NCI-H524 treated with DMSO at 0.1 percent for 48 hours (cell line): ENCODE measurements at places on chromosomes 12 and 14.

DNA sequence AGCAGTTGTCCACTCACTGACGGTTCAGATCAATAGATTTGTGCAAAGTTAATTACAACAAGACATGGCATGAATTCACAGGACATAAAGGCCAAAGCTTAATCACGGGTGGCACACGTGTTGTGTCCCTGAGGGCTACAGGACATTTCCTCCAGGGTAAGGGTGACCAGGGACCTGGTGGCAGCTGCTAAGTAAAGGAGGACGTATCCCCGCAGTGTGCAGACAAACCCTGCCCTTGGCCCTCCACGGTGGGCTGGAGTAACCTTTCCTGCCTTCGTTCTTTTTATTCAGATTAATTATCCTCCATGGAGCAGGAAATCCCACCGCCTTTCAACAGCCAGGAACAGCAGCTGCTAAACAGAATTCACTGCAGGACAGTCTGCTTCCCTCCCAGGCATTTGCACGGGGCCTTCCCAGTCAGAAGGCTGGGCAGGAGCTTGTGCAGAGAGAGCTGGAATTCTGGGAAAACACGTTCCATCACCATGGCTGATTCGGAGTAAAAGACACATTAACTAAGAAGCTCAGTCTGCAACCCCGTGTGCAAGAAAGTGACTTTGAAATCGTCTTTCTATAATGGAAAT is 289.9 kb upstream of the SFSWAP start:
- no peak for DNase-seq

GRCh38 chr14:95522116-95522515 is 5.7 kb upstream of the SYNE3 start:
- DNase-seq, result no peak

DNA sequence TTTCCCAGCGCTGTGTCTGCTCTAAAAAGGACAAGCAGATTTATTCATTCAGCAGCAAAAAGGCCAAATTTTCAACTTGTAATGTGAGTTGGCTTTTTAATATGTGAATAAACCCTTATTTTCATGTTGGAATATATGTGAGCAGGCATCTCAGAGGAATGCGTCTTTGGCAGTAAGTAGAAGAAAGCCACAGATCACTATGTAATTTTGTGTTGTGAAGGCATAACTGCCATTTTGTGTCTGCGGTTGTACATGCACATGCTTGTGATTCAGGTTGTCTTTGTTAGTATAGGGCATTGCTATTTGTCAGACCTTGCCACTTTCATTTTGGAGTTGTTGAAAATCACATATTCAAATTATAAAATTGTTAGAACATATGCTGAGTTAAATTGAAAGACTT is 398.8 kb upstream of the RGS6 start:
- no peak for DNase-seq

DNA sequence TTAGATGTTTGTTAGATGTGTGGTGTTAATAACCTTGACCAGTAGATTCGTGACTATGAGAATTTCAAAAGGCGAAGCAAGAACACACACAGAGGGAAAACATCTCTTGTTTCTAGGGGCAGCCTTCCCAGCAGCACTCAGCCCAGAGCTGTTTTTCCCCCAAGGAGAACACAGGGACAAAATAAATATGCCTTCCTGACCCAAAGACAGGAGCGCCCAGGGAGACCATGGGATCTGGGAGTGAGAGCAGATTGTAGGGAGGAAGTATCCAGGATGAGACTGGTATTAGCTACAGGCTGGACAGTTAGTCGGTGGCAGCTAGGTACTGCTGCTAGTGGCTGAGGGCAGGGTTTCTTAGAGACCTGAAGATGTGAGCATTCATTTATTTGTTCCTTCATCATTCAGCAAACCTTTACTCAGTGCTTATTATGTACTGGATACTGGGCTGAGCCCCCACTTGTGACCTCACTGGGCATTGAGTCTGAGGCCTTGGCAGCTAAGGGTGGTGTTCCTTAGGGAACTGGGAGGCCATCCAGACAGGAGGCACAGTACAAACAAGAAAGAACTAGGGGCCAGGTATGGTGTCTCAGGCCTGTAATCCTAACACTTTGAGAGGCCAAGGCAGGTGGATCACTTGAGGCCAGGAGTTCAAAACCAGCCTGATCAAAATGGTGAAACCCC is 469.8 kb downstream of the ZFP36L1 start:
- DNase-seq, result no peak

DNA sequence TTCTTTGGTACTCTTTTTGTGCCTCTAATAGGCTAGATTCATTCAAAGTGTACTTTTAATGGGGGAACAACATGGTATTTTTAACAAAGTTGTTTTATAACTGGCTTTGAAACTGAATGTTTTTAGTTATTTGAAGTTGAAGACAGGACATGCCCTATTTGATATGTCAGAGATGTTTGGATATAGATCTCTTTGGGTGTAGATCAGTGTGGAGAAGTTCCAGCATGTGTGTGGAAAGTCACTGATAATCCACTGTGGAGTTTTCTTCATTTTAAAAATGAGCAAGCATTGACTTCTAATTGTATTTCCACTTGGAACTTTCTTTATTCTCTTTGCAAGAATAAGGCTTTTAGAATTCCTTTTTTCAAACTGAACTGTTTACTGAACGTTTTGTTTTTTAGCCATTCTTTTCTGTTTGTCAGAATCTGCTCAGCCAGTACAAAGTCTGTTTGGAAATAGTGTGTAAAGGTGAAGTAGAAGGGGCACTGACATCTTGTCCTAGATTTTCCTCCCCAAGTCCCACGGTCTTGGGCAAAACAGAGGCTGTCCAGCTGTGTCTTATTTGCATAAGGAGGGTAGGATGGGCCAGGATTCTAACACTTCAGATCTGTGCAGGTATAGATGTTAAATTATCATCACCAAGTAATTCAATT is 35.0 kb downstream of the TDP1 start:
- no peak for DNase-seq
